Suppressor macrophage treated with lipopolysaccharide for 1 hour (primary cell): ENCODE measurements at places on chromosomes 4 and X.

DNA sequence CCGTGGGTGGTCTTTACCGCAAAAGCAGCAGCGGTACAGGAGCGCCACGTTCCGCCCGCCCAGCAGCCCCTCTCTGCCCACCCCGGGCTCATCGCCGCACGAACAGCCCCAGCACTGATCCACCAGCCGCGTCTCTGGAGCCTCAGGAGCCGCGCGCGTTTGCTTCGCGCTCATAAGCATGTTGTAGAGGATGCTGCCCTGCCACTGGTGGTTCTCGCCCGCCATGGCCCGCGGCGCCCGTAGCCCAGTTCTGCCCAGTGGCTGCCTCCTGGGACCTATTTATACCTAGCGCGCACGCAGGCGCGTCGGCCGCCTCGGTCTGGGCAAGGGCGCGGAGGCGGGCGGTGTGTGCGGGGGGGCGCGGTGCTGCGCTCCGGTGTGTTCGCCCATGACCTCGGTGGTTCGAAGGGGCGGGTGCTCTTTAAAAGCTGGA lies at the start of gene NR0B1:
TSS of gene NR0B1 (minus strand) at position 252 of the 433 bp plus-strand sequence. CDS start at position 225, 27 bp downstream.
- no peak for DNase-seq

DNA sequence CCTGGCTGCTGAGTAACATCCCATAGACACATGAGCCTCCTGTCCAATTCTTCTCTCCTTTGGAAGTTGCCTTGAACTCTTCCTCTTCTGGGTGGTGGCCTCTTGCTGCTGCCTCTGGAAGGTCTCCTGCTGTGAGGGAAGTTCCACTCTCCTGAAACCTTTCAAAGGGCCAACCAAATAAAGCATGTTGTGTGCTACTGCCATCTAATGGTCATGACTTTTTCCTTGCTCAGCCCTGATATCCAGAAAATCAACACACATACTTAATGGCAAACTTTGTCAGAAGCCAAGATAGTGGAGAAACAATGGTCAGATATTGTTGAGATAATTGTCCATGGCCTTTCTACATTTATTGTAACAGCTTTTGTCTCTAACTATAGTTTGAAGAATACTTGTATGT lies 19.1 kb upstream of the ZXDA start:
- DNase-seq: peak; percentile 46

- DNase-seq: no peak
Measured at GRCh38 chrX:118345045-118345463, 852 bp upstream of the WDR44 start.

GRCh38 chrX:123818243-123818642 lies 41.6 kb upstream of the XIAP start:
- peak; percentile 42 for DNase-seq

- no peak for DNase-seq
Measured at GRCh38 chr4:148170408-148171365, 271.5 kb downstream of the NR3C2 start.

- DNase-seq: peak; percentile 87
Measured at GRCh38 chr4:184861047-184861446, 35.3 kb upstream of the ACSL1 start.

DNA sequence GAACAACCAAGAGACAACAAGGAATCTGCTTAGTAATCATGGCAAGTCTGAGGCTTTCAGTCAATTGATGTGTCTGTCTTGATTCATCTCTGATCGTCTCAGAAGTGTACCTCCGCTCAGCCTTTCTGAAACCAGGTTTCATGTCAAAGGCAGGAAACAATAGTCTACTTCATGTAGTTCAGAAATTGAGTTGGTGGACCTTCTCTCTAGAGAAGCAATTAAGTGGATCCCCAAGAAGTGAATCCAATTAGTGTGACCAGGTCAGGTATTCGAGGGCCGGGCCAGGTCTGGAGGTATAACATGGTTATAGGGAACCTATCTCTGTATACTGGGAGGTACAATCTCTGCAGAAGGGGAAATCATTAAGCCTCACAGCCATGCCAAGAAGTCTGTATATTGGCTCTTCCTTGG lies 32.0 kb downstream of the DAPP1 start:
- no peak for DNase-seq

- DNase-seq: peak; percentile 53
Measured at GRCh38 chr4:3387154-3387942, 54.4 kb upstream of the HGFAC start.

DNA sequence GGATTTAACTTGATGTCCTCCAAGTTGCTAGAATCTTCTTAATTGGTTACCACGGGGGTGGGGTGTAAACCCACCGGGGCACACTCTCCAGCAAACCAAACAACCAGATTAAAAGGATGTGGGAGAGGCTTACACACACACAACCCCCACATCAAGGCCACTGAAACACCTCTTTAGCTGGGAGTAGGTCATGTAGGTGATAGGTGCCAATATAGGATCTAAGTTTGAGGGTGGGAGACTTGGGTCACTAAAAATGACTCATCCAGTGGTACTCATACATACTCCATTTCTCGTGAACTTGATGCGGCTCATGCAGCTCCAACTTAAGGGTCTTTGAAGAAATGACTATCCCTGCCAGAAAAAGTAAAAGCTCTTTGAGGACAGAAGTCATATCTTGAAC lies 20.5 kb upstream of the CD40LG start:
- no peak for DNase-seq

- DNase-seq: no peak
Measured at GRCh38 chr4:105686571-105686970, 21.9 kb downstream of the INTS12 start.

GRCh38 chr4:184007891-184008290 lies 102.8 kb downstream of the STOX2 start:
- DNase-seq: no peak

GRCh38 chr4:144575181-144575580 lies 70.8 kb upstream of the HHIP start:
- DNase-seq: no peak

GRCh38 chr4:106914223-106914622 lies 121.9 kb downstream of the DKK2 start:
- DNase-seq: no peak

DNA sequence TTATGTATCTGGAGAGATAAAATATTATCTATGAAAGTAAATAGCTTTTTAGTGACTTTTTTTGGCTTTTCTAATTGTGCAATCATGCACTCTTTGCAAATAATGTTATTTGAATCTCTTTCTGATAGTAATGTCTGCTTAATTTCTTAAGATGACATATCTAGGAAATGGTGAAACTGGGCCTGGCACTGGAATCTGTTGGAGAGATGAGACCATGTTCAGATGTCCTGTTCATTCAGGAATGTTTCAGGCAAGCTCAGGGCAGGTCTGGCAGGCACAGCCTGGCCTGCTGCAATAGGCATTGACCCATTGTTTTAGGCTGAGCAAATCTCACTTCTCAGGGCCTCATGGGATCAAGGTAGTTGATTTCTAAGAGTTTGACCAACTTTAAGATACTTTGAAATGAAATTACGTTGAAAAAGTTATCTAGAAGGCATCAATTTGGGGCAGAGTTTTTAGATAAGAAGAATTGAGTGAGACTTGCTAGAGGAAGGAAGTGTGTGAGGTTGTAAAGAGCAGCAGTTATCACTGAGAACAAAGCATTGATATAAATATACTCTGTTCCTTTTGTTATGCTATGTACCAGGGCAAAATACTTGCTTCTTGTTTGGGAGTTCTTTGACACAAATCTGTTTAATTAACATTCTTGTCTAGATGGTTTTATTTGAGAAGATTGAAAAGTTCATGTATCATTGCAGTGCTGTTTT lies 133.0 kb upstream of the LEF1 start:
- no peak for DNase-seq

DNA sequence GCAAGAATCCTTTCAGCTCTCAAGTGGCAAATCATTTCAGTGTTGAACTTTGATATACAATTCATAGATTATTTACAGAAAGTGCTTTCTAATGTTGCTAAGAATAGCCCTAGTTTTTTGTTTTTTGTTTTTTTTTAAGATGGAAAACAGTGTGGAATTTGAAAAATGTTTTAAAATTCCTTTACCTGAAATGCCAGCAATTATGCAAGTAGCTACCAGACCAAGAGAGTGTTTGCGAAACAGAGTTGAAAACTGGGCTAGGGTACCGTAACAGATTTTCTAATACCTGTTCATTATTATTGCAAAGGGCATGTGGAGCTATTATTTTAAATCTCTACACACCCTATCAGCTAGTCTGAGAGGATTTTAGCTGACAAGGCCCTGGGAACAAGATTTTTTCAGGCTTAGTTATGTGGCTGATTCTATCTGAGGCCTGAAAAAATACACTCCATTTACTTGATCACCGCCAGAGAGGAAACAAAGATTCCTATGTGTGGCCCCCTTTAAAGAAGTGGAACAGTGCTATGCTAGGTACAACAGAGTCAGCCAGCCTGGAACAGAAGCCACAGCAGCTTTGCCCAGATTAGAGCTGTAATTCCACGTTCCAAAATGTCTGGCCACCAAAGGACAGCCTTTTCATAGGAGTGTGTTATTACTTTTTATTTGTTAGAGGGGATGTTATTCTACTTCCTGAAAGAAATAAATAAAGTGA lies 46.9 kb upstream of the SLC39A8 start:
- DNase-seq: no peak

- no peak for DNase-seq
Measured at GRCh38 chr4:54793856-54794422, 136.2 kb downstream of the KIT start.
